ENCODE measurements at places on chromosomes 5 and 9.

DNA sequence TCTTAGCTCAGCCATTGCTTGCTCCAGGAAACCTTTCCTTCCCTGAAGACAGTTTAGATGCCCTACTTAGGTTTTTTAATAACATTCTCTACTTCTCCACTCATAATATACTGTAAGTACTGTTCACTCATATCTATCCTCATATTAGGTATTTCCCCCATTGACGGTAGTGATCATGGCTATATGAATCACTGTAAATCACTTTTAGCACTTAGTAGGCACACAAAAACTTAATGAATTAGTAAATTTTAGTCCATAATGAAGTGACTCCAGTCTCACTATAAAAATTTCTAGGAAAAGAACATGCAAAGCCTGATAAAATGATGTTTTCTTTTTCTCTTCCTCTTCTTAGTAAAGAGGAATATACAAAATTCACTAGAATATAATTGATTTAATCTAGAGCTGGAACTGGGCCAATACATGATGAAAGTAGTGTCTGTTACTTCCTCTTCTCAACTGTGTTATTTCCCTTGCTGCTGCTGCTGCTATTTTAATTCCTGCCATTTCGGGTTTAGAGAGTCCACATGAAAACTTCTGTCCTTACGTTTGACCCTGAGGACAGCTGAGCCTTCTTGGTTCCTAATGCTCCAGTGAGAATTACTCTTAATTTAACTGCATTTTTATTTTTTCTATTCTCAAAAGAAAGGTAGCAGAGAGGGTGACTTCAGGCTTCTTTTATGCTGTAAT is 73.5 kb downstream of the LNPEP start:
- peak overlapping the region; percentile 2 for H3K27ac ChIP-seq
- DNase-seq: no peak
- H3K36me3 ChIP-seq: peaks cover 58% of the 10 kb centered on the region

- H3K36me3 ChIP-seq: no peaks in the 10 kb centered on the region
- no peaks in the 10 kb centered on the region for H3K4me1 ChIP-seq
- H3K27ac ChIP-seq: no peak overlapping the region
Measured at GRCh38 chr9:109206670-109207069, 39.6 kb upstream of the FRRS1L start.

DNA sequence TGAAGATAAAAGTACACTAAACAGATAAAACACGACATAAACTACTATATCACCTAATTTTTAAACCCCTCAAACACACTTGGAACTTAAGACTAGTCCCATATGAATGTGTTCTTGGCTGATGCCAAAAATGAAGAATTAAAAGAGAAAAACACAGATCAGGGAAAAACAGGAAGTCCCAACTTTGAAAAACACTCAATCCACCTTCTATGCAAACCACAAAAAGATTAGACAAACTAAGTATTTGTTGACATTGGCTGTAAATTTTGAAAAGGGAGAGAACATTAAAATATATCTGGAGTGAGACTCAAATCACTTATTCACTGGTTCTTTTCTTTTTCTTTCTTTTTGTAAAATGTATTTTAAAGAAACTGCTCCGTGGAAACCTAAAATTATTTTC is 81.4 kb downstream of the ANKH start:
- DNase-seq: no peak
- peaks cover 16% of the 10 kb centered on the region for H3K4me1 ChIP-seq
- H3K36me3 ChIP-seq: peaks cover 22% of the 10 kb centered on the region
- peak overlapping the region; percentile 83 for H3K27ac ChIP-seq

- no peaks in the 10 kb centered on the region for H3K27me3 ChIP-seq
- H3K4me1 ChIP-seq: no peaks in the 10 kb centered on the region
- DNase-seq: no peak
- H3K27ac ChIP-seq: no peak overlapping the region
- H3K4me3 ChIP-seq: no peak overlapping the region
Measured at GRCh38 chr5:110536120-110537115, 190.1 kb downstream of the TMEM232 start.

- peak; percentile 34 for DNase-seq
- peaks cover 48% of the 10 kb centered on the region for H3K4me1 ChIP-seq
- peaks cover 40% of the 10 kb centered on the region for H3K36me3 ChIP-seq
- H3K27ac ChIP-seq: peak overlapping the region; percentile 94
Measured at GRCh38 chr9:32524892-32525708, 896 bp downstream of the RIGI start.
